Choroid plexus epithelial cell (primary cell): ENCODE measurements at places on chromosomes 11 and 22.

DNA sequence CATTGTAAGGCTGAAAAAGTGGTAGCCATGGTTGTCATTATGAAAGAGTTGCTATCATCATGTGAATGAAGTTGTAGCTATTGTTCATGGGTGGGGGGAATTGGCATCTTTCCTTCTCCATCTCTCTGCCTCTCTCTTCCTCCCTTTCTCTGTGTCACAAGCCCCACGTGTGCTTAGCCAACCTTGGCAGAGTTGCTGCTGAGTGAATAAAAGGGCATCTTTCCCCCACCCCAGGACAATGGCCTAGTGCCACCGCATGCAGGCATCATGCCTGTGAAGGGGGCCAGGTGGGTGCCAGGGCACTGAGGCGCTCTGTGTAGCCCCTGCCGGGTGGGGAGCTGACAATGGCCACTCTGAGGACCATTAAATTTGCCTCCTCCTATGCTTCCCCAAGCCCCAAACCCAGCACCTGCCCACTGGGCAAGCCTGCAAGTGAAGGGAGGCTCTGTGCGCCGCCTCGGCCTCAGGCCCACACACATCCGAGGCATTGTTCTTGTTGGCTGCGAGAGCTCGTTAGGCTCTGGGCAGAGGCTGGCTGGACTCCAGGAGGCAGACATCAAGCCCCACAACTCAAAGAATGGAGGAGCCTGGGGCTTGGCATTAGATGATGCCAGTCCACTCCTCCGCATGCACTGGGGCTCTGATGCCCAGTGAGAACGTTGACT is 103.9 kb downstream of the SEZ6L start:
- DNase-seq: no peak

DNA sequence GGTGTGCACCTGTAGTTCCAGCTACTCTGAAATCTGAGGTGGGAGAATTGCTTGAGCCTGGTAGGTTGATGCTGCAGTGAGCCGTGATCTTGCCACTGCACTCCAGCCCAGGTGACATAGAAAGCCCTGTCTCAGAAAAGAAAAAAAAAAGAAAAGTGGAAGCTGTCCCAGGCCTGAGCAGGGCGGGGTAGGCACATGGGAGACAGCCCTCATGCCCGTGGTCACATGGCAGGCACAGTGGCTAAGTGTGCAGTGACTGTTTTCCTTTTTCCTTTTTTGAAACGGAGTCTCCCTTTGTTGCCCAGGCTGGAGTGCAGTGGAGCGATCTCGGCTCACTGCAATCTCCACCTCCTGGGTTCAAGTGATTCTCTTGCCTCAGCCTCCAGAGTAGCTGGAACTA is 7.8 kb downstream of the OTUB1 start:
- no peak for DNase-seq

DNA sequence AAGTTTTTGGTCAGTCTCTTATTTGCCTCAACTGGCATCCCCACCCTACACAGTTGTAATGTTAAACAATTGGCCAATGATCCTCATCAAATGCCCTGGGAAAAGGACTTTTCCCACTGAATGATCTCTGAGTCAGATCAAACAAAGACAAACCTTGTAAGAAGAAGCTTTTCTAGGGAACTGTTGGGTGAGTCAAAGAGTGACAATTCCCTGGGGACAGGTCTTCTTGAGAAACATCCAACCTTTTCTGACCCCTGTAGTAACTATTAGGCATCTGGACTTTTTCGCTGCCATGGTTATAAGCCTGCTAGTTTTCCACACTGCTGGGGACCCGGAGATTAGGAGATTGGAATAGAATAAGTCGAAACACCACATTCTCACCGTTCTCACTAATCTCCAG is 789.8 kb upstream of the API5 start:
- DNase-seq: peak; percentile 4

GRCh38 chr11:10856689-10857458 is 979 bp downstream of the ZBED5 start:
- DNase-seq: peak; percentile 32

- peak; percentile 100 for DNase-seq
Measured at GRCh38 chr11:75554258-75555022, 7.6 kb upstream of the SERPINH1 start.

- DNase-seq: no peak
Measured at GRCh38 chr11:45606514-45607281, 58.7 kb downstream of the CHST1 start.

DNA sequence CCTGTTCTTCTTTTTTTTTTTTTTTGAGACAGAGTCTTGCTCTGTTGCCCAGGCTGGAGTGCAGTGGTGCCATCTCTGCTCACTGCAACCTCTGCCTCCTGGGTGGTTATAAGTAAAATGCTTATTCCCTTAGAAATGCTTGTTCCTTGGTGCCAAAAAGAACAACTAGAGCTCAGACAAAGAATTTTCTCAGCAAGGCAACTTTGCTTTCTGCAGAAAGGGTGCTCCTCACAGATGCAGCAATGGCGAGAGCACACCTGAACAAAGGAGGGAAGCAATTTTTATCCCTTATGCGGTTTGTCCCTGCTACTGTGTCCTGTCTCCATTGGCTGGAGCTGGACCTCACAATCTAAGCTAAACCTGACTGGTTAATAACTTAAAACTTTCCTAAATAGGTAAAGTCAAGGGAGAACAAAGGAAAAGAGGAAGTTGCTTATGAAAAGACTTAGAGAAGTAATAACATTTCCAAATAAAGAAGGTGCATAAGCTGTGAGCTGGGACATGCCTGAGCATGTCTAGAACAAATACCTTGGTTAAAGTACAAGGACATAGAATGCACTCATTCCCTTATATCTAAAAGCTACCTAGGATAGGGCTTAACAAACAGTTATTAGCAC is 90.0 kb upstream of the PRR5 start:
- no peak for DNase-seq

GRCh38 chr11:47161890-47162289 is 14.8 kb downstream of the ARFGAP2 start:
- DNase-seq: peak; percentile 51

DNA sequence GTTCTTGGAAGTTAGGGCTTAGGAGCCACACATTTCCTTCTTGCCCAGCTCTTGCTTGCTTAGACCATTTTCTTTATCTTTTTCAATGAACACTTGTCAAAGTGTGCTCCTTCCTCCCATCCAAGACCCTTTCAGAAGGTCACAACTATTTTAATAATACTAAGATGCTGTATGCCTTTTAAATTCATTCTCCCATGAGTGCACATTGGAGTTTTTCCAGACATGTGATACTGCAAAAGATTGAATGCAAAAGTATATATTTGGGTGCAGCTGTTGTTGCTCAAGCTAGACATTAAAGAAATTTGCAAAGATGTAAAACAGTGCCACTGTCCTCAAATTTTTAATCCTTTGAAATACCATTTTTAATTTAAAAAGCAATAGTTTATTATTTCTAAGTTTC is 69.3 kb upstream of the TNRC6B start:
- DNase-seq: no peak

- no peak for DNase-seq
Measured at GRCh38 chr11:63670096-63670432, 1.1 kb downstream of the ATL3 start.

DNA sequence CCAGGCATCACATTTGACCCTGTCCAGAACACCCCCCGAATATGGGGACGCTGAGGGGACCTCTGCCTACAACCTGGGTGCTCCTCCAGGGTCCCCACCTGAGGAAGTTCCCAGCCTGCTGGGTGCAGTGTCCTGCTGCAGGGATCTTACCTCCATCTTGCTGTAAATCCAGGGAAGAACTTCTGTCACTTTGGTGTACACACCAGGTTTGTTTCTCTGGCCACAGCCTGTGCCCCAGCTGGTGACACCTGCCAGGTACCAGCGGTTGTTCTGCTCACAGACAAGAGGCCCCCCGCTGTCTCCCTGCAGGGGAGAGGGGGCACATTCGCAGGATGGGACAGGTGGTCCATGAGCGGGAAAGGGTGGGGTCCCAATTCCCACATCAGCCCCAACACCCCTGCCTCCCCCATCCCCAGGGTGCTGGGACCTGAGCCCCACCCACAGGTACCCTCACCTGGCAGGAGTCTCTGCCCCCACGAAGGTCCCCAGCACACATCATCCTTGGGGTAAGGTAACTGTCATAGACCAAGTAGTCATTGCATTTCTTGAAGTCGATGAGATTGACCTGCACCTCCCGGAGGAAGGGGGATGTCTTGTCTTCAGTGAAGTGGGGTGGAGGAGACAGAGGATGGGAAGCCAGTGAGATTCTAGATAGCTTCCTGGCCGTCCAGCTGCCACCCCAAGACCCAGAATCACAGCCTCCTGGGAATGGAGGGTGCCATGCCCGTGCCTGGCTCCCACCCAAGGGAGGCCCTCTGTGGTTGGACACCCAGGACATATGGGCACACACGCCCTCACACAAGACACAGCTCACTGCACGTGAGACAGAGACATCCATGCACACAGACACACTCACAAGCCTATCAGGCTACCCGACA is 25.5 kb downstream of the TMPRSS13 start:
- DNase-seq: no peak

DNA sequence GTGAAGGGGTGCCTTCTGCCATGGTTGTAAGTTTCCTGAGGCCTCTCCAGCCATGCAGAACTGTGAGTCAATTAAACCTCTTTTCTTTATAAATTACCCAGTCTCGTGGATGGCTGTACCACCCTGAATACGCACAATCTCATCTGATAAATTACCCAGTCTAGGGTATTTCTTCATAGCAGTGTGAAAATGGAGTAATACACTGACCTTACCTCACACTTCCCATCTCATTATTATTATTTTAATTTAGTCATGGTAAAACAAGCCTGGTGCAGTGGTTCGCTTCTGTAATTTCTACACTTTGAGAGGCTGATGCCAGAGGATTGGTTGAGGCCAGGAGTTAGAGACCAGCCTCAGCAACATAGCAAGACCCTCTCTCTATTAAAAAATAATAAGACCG is 30.5 kb upstream of the CYB5R3 start:
- DNase-seq: no peak

DNA sequence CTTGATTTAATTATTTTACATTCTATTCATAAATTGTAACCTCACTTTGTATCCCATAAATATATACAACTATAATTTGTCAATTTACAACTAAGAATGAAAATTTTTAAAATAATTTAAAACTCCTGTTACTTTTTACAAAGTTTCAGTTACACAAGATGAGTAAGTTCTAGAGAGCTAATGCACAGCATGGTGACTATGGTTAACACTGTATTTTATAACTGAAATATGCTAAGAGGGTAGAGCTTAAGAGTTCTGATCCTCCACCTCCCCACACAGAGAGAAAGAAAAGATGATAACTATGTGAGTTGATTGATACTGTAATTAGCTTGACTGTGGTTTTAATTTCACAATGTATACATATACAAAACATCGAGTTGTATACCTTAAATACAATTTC is 412.5 kb upstream of the DDI1 start:
- DNase-seq: no peak

GRCh38 chr11:123775289-123775688 is 21.0 kb upstream of the OR6X1 start:
- DNase-seq: no peak

GRCh38 chr11:101446238-101446637 is 137.6 kb downstream of the TRPC6 start:
- peak; percentile 27 for DNase-seq

GRCh38 chr11:113764527-113765219 is 8.8 kb downstream of the ZW10 start:
- no peak for DNase-seq

DNA sequence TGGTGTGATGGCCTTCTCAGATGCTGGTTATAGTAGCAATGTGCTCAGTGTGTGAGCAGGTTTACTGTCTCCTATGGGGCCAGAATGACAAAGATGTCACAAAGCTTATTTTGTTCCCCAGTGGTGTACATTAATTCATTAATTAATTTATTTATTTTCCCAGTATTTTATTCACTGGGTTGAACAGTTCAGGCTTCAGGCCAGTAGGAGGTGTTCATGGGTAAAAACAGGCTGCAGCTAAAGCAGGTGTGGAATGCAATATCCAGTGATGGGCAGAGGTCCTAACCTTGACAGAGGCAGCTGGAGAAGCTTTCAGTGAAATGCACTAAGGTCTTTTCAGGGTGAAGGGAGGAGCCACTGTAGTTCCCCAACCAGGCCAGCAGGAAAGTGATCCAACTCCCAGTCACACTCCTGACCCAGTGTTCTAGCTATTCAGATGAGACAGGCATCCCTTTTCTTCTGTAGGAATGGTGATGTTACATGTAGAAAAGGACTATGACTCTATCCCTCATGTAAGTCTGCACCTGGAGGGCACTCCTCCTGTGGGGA is 7.8 kb upstream of the FANCF start:
- DNase-seq: no peak

GRCh38 chr11:87575088-87575487 is 537.4 kb downstream of the TMEM135 start:
- DNase-seq: no peak

DNA sequence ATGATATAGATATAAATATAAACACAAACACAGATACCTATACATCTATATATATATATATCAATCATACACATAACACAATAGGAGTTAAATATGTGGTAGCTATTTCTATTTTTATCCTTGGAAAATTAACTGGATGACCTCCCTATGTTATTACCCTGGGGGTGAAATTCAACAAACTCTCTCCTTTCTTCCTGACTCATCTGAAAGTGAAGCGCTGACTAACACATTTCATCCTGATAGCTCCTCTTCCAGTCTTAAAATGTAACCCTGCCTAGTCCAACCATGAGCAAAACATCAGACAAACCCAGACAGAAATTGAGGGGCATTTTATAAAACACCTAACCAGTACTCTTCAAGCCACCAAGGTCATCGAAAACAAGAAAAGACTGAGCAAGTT is 220.6 kb upstream of the ISX start:
- DNase-seq: no peak

DNA sequence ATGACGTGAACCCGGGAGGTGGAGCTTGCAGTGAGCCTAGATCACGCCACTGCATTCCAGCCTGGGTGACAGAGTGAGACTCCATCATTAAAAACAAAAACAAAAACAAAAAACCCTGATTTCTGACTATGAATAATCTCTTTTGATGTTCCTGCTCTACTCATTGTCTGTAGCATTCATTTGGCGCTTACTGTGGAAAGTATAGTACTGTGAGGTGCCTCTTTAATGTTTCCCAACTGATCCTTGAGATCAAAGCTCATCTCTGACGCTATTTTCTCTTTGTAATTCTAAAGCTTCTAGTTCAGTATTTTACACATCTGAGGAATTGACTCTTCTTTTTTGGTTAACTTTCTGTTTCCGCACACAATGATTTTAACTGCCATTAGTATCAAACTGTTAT is 60.0 kb downstream of the GRK3 start:
- DNase-seq: no peak

GRCh38 chr11:126194121-126194543 is 17.3 kb downstream of the RPUSD4 start:
- peak; percentile 74 for DNase-seq

DNA sequence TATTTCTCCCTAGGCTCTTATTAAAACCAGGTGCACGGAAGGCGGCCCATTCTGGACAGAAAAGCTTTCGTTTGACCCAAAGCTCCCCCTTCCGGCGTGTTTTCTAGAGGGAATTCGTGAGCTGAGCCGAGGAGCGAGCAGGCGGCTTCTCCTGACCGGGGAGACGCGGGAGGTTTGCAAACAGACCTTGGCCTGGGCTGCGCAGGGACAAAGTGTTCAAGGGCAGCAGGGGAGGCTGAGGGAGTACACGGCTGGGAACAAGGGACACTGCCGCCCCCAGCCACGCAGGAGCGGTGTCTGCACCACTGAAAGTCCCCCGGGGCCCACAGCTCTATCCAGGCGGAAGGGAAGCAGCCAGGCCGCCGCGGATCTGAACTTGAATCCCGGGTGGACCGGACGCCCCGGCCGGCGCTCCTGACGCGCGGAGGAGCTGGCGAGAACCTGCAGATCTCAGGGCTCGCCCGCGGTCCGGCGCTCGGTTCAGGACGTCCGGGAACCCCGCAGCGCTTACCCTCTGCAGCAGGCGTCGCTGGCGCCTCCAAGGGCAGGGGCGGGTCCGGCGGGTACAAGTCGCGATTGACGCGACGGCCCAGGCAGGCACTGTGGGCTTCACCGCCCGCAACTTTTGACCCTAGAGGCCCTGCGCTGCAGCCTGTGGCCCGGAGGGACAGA is 101.9 kb downstream of the WT1 start:
- DNase-seq: peak; percentile 71
